ENCODE measurements at places on chromosomes 1 and 21.

GRCh38 chr1:26946270-26946669 lies 14.0 kb downstream of the KDF1 start:
- no peak for DNase-seq

DNA sequence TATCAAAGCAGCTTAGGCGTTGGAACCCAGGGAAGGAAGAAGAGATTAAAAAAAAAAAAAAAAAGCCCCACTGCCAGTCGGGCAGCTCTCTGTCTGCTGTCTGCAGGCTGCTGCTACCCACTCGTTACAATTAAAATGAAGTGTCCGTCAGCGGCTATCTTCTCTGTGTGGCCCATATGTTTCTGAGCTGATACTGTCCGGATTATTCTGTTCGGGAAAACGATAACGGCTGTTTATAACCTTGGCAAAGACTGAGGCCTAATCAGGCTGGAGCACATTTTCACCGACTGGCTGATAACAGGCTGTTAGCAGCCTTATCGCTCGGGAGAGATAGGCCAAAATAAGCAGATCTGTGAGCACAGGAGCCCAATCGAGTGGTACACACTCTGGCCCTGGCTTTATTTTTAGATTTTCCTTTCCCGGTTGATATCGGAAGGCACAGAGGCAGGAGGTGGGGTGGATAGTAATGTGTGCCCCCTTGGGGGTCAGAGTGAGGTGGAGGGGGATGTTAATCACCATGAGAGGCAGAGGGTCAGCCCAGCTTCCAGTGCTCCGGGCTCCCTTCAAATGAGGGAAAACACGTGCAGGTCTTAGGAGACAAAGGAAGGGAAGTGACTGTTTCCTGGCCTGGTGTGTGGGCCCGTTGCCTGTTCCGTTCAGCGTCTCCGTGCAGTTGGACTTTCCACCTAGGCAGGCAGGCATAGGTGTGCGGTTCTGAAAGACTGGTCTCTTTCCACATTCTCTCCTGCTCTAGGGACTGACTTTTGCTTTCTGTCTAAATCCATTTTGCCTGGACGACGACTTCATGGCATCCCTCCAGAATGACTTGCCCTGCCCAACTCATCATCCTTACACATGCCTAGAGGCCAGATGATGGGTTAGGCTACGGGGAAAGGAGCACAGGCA lies 153.4 kb downstream of the PBX1 start:
- DNase-seq: no peak

GRCh38 chr1:61579802-61580201 lies 145.1 kb downstream of the TM2D1 start:
- no peak for DNase-seq

- DNase-seq: no peak
These were observed 592.2 kb downstream of the ADGRL2 start for GRCh38 chr1:82392946-82393345.

- DNase-seq: no peak
These were observed 366.3 kb downstream of the MRPL39 start for GRCh38 chr21:25240974-25241373.

- DNase-seq: peak; percentile 73
These were observed 95.9 kb downstream of the RASAL2 start for GRCh38 chr1:178189814-178190213.

DNA sequence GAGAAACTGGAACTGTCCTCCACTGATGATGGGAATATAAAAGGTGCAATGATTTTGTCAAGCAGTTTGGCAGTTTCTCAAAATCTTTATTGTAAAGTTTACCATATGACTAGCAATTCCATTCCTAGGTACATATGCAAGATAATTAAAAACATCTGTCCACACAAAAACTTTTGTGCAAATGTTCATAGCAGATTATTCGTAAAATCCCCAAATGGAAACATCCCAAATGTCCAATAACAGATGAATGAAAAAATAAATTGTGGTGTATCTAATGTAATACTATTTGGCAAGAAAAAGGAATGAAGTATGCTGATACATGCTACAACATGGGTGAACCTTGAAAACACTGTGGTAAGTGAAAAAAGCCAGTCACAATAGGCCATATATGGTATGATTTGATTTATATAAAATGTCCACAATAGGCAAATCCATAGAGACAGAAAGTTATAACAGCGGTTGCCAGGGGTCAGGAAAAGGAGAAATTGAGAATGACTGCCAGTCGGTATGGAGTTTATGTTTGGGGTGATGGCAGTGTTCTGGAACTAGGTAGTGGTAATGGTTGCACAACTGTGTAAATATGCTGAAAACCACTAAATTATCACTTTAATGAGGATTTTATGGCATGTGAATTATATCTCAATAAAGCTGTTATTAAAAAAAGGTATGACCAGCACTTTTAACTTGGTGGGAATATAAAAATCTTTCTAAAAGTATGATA lies 81.7 kb upstream of the BEND5 start:
- no peak for DNase-seq

Measured in ACHN (cell line).